ENCODE measurements at places on chromosomes 16 and 17.

DNA sequence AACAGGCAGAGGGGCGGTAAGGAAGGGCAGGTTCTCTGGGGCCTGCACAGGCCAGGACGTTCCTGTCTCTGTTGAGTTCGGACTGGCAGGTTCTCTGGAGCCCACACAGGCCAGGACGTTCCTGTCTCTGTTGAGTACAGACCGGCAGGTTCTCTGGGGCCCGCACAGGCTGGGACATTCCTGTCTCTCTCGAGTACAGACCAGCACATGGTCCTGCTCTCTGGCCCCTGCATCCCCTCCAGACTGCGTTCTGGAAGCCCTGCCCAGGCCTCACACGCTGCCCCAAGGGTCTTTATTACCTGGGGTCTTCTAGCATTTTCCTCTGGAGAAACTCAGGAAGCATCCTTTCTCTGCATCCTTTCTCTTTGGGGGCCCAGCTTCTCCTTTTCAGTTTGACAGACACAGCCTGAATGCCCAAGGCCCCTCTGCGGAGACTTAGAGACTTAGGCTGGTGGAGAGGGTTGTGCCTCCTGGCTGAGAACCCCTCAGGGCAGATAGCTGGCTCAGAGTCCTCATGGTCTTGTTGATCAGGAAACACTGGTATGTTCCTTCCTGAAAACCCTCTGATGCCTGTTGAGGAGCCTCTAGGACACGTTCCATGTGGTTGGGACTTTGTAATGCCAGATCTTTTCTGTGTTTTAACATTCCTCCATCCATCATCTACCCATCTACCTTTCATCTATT is 18.0 kb upstream of the GSE1 start:
- no peak for DNase-seq

GRCh38 chr17:59155439-59156177 is at the start of gene PRR11:
TSS of gene PRR11 (plus strand) at chr17:59155746. CDS start at chr17:59169753, 14,007 bp downstream.
- DNase-seq = peak; percentile 83

GRCh38 chr16:81815429-81815766 is 36.3 kb downstream of the PLCG2 start:
- no peak for DNase-seq

DNA sequence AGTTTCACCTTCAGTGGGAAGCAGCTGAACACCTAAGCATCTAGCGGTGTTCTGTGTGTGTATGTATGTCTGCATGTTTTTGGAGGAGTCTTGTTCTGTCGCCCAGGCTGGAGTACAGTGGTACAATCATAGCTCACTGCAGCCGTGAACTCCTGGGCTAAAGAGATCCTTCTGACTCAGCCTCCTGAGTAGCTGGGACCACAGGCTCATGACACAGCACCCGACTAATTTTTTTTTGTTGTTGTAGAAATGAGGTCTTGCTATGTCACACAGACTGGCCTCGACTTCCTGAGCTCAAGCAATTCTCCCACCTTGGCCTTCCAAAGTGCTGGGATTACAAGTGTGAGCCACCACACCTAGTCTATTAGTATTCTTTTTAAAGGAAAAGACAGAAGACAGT is 30.2 kb upstream of the FAAP100 start:
- DNase-seq = no peak

GRCh38 chr17:43574896-43575525 is 28.9 kb upstream of the ETV4 start:
- DNase-seq = no peak

Measured in omental fat pad (tissue), 4 donors.